Hypothalamus (tissue), 51 donors: ENCODE measurements at places on chromosomes 13 and 19.

GRCh38 chr19:6041071-6041470 is 63.1 kb upstream of the RANBP3 start:
- no peak for DNase-seq

GRCh38 chr13:75762955-75763354 is 126.8 kb downstream of the LMO7 start:
- DNase-seq: no peak

GRCh38 chr13:105196052-105196451 is 1339.4 kb downstream of the EFNB2 start:
- DNase-seq: no peak

DNA sequence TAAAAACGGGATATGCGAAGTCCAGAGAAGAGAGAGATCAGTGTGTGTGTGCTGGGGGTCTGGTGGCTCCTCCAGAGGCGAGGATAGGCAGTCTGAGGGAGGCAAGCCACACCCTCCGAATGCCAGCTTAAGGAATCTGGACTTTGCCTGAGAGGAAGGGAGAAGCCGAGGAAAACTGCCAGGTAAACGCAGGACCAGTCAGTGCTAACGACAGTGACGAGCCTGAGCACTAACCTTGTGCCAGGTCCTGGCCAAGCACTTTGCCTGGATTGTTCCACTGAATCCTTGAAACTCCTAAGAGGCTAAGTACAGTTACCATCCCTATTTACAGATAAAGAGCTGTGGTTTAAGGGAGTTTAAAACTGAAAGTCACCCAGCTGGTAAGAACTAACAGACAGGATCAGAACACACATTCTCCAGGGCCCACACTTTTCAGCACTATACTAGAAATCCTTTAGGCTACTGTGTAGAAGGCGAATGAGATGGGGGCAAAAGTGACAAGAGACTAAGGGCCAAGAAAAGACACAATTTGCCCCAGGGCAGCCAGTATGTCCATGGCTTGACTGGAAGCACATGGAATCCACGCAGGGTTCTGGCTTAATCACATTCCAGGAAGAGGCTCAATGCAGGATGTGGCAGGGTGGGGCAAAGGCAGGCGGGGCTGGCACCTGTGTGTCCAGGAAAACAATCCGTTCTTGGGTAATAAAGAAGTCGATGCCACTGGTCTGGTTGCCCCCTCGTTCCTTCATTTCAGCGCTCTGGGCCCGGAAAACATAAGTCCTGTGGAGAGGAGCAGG is 15.1 kb downstream of the SMG9 start:
- DNase-seq: no peak
